Neuronal stem cell (in vitro differentiated cells): ENCODE measurements at places on chromosomes 1 and 21.

- no peak overlapping the region for H3K4me3 ChIP-seq
- no peaks in the 10 kb centered on the region for H3K36me3 ChIP-seq
These were observed 29.9 kb downstream of the PSMG1 start for GRCh38 chr21:39153373-39153772.

DNA sequence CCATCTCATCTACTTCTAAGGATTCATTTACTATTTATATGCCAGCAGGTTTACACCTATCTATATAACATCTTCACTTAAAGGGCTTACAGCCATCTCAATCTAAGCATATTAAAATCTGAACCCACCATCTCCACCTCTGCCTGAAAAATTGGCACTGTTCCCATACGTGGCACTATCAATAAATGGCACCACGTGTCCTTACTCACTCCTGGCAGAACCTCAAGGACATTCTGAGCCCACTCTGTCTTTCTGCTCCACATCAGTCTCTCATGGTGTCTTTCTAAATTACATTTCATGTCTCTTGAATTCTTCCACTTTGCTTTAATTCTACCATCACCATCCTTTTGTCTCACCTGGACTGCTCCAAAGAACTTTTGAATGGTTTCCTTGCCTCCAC, 72.2 kb upstream of the HOOK1 start:
- H3K4me3 ChIP-seq: no peak overlapping the region
- no peak for DNase-seq
- no peaks in the 10 kb centered on the region for H3K4me1 ChIP-seq

DNA sequence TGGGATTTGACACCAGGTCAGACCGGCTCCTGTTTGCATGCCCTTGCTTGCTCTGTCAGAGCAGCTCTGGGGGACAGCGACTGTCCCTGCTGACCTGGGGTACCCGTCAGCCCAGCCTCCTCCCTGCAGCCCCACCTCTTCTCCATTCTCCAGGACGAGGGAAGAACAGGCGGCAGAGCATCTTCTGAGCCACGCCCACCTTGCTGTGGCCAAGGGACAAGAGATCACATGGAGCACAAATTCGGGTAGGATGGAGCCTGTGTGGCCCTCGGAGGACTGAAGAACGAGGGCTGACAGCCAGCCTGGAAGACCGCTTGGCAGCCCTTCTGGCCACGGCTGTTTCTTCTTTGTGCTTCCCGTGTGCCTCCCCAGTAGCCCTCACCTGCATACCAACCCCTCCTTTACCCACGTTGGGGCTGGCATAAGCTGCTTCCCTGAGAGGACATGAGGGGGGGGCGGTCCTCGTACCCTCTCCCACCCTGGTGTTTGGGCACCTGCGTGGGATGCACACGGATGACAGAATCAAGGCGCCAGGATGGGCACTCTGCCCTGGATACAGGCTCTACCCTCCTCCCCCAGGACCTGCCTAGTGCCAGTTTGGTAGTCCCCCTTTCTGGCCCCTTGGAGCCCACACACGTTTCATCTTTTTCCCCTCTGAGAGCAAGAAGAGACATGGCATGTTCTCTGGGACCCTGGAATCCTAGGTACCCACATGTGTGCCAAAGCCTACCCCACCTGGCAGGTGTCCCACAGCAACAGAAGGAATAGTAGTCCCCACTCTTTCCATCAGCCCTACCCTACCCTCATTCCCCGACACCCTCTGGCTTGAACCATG, 26.9 kb downstream of the CDK18 start:
- H3K27ac ChIP-seq: no peak overlapping the region
- DNase-seq: no peak
- no peaks in the 10 kb centered on the region for H3K36me3 ChIP-seq
- no peak overlapping the region for H3K4me3 ChIP-seq
- H3K27me3 ChIP-seq: no peaks in the 10 kb centered on the region
- peaks cover 2% of the 10 kb centered on the region for H3K4me1 ChIP-seq

DNA sequence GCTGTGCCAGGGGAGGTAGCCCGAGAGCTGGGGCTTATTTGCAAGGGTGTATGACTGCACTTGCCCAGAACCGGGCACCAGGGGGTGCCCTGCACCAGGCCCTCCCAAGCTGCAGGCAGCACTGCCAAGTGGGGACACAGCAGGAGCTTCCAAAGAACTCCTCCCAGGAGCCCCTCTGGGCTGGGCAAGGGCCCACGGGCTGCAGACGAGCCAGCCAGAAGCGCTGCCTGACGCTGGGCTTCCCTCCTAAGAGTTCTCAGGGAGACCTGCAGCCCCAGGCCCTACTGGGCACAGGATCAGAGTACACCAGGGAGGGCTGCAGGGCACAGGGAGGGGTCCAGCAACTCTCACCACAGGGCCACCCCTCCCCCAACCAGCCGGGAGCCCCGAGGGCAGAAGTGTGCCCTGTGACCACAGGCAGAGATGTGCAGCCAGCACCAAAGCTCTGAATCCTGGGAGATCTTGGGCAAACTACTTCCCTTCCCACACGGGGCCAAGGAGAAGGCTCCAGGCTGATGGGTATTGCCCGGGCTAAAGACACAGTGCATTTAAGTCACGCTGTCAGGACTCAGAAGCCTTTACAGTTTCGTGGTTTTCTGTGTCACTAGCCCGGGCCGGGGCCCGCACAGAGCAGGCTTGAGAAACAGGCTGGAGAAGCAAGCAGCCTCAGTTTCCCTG, 63.4 kb downstream of the KCNAB2 start:
- no peaks in the 10 kb centered on the region for H3K4me1 ChIP-seq
- H3K27ac ChIP-seq: no peak overlapping the region
- peaks cover 6% of the 10 kb centered on the region for H3K27me3 ChIP-seq
- no peak overlapping the region for H3K4me3 ChIP-seq
- no peak for DNase-seq

DNA sequence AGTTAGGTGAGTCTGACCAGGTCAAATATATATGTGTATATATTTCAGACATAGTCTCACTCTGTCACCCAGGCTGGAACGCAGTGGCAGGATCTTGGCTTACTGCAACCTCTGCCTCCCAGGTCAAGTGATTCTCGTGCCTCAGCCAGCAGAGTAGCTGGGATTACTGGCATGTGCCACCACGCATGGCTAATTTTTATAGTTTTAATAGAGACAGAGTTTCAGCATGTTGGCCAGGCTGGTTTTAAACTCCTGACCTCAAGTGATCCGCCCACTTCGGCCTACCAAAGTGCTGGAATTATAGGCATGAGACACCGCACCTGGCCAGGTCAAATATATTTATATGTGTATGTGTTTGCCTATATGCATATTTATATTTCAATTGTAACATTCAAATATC, 581.5 kb upstream of the B3GALT2 start:
- DNase-seq: no peak
- H3K4me1 ChIP-seq: no peaks in the 10 kb centered on the region
- no peaks in the 10 kb centered on the region for H3K27me3 ChIP-seq
- no peaks in the 10 kb centered on the region for H3K36me3 ChIP-seq
- no peak overlapping the region for H3K4me3 ChIP-seq
- H3K27ac ChIP-seq: no peak overlapping the region
